ENCODE measurements at places on chromosomes 6 and 20. TPM values are rescaled to one million over a fixed set of nuclear protein-coding genes. Genes with fewer than 3 reads are reported as not detected.

Gene NKAPL
- 0.25 TPM for total RNA-seq

Gene OR2B6
- not detected for total RNA-seq

Gene MUC22
- not detected for total RNA-seq

Gene BFSP1
- total RNA-seq: 0.23 TPM

- no peak for DNase-seq
Observed at GRCh38 chr20:8898823-8899222, 170.1 kb upstream of the PLCB4 start.

GRCh38 chr20:37386505-37387251 is 40.7 kb downstream of the SRC start:
- DNase-seq: peak; percentile 1

DNA sequence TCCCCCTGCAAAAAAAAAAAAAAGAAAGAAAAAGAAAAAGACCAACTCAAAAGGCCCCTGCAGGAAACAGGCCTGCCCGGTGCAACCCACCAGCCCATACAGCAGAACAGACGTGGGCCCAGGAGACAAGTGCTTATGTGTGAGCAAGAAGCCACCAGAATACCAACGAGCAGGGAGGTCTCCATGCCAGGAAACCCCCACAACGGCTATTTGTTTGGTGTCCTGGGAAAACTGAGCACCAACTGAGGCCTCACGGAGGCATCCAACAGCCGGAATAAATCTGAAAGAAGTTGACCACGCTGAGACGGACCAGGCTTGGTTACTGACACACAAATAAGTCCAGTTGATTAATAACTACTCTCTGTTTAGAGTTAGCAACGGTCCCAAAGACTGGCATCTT is 29.7 kb downstream of the PTPRT start:
- no peak for DNase-seq

- no peak for DNase-seq
Observed at GRCh38 chr6:108570517-108570916, 9.8 kb downstream of the FOXO3 start.
